Activated CD4-positive, alpha-beta T cell treated with anti-CD3 and anti-CD28 coated beads for 36 hours (primary cell): ENCODE measurements at places on chromosomes 13 and 19. TPM values are rescaled to one million over a fixed set of nuclear protein-coding genes. Genes with fewer than 3 reads are reported as not detected.
A peak's percentile ranks its signal among the peaks of the same experiment; 100 is the strongest.

GRCh38 chr19:10166046-10166445, 28.7 kb downstream of the DNMT1 start:
- DNase-seq: no peak

DNA sequence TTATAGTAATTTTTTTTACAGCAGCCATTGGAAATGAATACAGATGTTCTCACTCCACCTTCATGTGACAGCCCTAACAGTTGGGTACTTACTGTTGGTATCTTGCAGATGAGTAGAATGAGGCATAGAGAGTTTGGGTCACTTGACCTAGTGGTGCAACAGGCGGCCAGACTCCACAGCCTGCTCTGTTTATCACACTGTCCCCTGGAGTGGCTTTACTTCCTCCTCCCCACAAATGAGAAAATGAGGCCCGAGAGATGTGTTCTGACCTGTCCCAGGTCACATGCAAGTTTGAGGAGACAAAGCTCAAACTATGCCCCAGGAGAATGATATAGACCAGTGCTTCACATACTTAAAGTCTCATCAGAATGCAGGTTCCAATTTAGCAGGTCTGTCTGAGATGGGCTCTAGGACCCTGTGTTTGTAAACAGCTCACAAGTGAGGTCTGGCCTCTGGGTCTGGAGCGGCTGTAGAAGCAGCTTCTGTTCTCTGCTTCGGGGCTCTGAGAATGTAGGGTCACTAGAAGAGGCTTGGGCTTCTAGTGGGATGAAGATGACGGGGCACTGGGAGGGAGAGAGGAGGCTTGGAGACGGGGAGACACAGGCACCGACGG, 37.4 kb upstream of the RCBTB2 start:
- DNase-seq: no peak

DNA sequence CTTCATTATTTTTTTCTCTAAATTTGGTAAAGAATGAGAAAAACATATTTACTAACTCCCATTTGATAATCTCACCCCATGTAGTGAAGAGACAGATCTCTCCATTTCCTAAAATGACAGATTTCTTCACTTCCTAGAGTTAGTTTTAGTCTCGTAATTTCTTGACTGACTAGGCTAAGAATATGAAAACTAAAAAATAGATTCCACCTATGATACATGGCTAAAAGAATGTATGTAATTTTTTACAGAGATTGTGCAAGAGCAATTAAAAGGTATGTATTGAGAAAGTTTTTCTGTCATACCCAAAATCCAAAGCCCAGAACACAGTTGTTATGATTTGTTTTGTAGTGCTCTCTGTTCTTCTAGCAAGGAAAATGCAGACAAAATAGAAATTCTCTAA, 9.5 kb downstream of the NALCN start:
- no peak for DNase-seq

- no peak for DNase-seq
Observed at GRCh38 chr13:113539176-113539575, 45.4 kb upstream of the TFDP1 start.

GRCh38 chr13:39107561-39107960, 69.3 kb downstream of the NHLRC3 start:
- no peak for DNase-seq

DNA sequence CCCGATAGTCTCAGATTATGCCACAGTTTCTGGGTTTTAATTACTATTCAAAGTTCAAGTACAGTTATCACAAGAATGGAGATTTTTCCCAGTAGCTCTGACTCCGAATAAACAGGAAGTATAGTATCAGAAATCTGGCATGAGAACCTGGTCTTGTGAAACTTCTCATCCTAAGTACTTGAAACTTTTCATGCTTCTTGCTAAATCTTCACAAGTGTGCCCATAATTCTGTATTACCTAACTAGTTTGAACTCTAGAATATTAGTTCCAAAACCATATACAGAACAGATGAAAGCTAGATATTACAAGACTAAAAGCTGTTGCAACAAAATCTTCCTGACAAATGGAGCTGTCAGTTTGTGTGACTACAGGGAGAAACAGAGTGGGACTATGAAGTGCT, 70.5 kb upstream of the CSNK1A1L start:
- no peak for DNase-seq

DNA sequence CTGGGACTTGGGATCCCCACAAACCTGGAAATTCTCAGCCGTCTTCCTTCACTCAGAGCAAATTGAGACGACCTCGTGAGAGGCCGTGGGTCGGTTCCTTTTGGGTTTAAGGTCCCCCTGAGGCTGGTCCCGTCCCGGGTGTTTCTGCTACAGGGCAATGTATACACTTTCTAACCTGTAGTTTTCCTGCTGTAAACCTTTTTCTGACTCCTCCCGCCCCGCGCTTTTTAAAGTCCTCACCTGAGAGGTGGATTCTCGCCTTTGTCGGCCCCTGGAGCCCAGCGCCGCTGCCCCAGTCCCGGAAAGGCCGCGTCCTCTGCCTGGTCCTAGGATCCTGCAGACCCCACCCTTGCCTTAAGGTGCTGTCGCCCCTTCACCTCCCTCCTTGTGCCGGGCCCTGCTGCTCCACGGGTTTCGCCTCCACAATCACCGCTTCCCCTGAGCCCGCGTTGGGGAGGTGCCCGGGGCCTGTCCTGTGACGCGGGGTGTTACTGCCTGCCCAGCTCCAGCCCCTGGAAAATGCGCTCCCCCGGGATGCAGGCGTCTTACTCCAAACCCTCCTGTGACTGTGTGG, 391 bp downstream of the ZNF761 start:
- peak; percentile 46 for DNase-seq

- DNase-seq: no peak
Observed at GRCh38 chr13:78306519-78307206, 296.7 kb downstream of the POU4F1 start.

GRCh38 chr19:35776102-35776788, 881 bp downstream of the ARHGAP33 start:
- no peak for DNase-seq

DNA sequence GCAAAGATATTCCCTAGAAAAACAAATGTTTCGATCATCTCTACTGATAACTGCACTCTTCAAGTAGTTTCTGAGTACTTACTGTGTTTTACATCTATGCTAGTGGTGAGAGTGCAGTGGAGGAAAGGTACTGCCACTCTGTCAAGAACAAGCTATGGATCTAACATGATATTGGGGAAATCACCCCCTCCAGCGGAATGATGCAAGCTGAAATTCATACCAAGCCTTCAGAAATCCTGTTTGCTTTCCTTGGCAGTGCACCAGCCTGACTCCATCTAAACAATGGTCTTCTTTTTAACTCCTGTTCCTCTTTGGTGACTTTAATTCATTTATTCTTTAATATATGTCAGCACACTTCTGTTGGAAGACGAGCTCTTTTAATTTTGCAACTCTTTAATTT, 238.0 kb downstream of the PCDH9 start:
- DNase-seq: no peak

GRCh38 chr19:7456964-7457541, 31.8 kb downstream of the PEX11G start:
- peak; percentile 44 for DNase-seq

Gene ITGBL1
- total RNA-seq: not detected

Gene IGFL1
- not detected for total RNA-seq

Gene CD177
- total RNA-seq: not detected

Gene PCP2
- total RNA-seq: 1.8 TPM

Gene SMAD9
- total RNA-seq: 0.14 TPM
